ENCODE measurements at places on chromosomes 4 and X.

GRCh38 chrX:109398833-109399232 lies 83.1 kb downstream of the GUCY2F start:
- DNase-seq, result no peak

- DNase-seq, result no peak
Measured at GRCh38 chr4:187212446-187213080, 488.9 kb upstream of the FAT1 start.

DNA sequence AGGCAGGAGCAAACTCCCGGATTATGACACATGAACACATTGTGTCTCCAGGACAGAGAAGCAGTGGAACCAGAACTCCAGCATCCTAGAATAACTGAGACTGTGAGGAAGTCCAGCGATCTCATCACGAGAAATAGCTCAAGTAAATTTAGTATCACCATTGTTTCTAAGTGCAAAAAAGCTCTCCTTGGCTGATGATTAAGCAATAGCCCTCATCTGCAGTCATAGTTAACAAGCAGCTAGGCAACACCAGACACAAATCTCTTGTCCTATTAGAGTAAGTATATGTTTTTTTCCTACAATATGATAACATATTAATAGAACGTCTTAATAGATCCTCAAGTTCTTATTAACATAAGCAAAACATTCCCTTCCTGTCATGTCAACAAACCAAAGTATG lies 2.4 kb upstream of the CFAP299 start:
- no peak for DNase-seq

DNA sequence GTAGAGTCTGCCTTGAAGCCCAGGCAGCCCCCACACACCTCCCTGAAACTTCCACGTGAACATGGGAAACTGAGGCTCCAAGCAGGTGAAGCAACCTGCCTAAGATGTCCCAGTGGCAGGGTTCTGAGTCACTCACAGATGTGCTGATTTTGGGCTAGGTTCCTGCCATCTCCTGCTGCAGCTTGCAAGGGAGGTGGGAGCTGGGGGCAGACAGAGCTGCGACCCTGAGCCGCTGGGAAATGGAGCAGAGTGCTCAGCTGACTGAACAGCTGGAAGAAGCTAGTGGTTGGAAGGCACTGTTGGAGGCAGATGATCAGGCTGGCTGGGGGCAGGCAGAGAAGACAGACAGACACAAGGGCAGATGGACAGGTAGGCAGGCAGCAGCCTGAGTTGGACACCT lies 3.6 kb upstream of the FATE1 start:
- DNase-seq, result no peak

GRCh38 chrX:72346302-72346949 lies 40.7 kb upstream of the CITED1 start:
- no peak for DNase-seq

DNA sequence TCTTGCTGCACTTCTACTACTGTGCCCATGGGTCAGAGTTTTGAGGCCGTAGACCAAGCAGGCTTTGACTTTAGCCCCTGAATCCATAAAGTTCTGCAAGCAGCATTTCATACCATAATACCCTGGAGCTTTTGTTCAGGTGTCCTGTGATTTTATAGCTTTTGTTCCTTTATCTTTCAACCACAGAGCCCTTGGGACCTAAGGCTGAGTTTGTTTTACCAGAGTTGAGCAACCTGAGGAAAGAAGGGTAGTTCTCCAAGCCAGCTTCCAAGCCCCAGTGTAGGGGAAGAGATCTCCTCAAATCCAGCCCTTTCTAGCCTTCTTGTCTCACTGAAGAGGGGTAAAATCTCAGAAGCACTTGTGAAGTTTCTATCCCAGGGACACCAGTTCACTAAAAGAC lies 35.1 kb downstream of the MAGED2 start:
- DNase-seq, result no peak

DNA sequence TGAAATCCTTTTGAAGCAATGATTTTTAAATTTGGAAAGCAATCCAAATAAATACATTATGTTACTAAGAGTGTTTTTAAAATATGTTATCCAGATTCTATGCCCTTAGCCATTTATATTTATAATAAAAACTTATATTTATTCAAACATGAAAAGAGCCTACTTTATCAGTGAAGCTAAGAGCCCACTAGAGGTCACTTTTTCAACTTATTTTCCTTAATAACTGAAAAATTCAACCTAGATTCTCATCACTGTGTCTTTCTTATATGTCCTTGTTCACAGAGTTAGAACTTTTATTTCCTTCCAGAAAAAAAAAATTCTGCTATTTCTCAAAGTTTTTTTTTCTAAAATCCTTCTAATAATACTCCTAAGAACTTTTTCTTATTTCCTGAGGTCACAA lies 23.9 kb downstream of the PRDM8 start:
- DNase-seq, result peak; percentile 35

- DNase-seq, result no peak
Measured at GRCh38 chr4:53713296-53713695, 122.0 kb upstream of the LNX1 start.

DNA sequence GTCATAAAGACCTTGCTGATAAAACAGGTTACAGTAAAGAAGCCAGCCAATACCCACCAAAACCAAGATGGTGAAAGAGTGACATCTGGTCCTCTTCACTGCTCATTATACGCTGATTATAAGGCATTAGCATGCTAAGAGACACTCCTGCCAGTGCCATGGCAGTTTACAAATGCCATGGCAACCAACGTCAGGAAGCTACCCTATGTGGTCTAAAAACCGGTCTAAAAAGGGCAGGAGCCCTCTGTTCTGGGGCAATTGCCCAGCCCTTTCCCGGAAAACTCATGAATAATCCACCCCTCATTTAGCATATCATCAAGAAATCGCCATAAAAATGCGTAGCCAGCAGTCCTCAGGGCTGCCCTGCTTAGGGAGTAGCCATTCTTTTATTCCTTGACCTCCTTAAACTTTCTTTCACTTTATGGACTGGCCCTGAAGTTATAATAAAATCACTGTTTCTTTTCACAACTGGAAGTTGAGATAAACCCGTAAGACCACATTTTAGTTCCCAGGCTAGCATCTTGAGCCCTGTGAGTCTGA lies 260.5 kb upstream of the FAT1 start:
- DNase-seq, result no peak
